ENCODE measurements at places on chromosomes 3 and 15. TPM values are rescaled to one million over a fixed set of nuclear protein-coding genes. Genes with fewer than 3 reads are reported as not detected.

The ZSCAN2 gene
- 30.7 TPM for polyA plus RNA-seq

The MASP1 gene
- polyA plus RNA-seq, result 8.7 TPM

The DNAH12 gene
- polyA plus RNA-seq, result 3.0 TPM

GRCh38 chr3:42254566-42254965 lies 11.4 kb downstream of the CCK start:
- no peak for DNase-seq

DNA sequence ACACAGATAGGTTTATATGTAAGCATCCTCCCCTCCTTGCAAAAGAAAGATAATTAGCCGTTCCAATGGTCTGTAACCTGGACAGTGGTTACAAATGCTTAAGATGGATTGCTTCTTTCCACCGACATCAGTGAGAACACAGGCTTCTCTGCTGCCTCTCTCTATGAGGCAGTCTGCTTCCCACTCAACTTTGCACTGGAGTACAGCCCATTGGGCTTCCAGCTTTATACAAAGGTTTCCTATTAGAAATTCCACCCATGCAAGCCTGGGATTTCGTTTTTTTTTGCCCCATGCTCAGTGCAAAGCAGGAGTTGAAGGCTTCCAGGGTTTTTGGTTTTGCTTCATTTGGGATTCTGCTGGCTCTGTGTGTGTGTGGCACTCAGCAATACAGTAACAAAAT lies 47.3 kb upstream of the C3orf22 start:
- no peak for DNase-seq

DNA sequence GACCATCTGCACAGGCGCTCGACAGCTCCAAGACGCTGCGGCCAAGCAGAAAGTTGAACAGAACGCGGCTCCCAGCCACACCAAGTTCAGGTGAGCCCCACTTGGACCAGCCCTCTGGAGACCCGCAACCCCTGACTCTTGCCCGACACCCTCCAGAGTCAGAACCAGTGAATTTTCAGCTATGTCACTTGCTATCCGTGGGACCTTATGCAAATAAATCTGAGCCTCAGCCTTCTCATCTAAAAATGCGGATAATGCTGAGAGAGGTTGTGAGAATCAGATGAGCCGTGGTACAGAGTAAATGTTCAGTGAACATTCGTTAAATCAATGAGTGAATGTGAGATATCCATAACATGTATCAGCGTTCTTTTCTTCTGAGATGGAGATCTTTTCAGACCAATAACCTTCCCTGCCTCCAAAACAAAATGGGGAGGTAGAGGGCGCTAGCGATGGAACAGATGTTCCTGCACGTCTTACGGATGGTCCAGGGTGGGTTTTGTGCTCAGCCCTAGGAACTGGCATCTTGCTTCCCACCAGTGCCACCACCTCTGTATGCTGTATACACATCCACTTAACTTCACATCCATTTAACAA lies 524 bp downstream of the MRPS11 start:
- DNase-seq, result no peak

DNA sequence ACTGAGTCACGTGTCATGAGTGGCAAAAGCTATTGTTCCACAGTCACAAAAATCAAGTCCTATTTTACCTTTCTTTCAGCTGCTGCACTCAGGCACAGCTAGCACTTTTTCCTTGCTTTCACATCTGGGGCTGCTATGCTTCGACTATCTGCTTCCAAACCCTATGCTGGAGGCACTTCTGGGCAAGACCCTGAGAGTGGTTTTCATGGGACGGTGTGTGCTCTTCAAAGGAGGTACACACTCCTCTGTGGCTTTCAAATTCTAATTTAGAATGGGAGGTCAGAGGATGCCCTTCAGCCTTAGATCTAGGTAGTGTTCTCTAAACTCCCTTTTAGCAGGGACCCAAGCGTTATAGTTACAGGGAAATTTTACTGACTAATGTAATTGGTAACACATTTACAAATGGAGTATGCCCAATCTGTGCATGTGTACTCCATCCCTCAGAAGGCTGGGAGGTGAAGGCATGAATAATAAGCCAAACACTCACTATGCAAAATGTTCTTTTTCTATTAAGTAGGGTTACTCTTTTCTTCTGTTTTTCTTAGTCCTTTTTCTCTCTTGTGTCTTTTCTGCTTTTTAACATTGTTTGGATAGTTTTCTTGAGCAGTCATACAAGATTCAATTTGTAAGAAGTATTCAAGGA lies 188.3 kb downstream of the LSAMP start:
- DNase-seq, result no peak

DNA sequence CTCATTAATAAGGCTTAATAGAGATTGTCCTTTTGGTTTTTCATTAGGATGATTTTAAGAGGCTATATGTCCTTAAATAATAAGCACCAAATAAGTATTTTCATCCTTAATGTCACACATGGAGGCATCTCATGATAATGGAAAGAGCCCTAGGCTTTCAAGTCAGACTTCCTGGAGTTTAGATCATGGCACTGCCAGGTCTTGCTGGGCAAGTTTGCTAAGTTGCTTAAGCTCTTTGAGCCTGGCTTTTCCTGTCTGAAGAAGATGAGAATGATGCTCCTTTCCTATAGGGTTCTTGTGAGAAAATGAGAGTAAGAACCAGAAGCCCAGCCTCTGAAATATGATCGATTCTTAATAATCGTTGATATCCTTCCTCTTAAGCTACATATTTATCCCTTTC lies 23.4 kb upstream of the P2RY12 start:
- DNase-seq, result no peak

DNA sequence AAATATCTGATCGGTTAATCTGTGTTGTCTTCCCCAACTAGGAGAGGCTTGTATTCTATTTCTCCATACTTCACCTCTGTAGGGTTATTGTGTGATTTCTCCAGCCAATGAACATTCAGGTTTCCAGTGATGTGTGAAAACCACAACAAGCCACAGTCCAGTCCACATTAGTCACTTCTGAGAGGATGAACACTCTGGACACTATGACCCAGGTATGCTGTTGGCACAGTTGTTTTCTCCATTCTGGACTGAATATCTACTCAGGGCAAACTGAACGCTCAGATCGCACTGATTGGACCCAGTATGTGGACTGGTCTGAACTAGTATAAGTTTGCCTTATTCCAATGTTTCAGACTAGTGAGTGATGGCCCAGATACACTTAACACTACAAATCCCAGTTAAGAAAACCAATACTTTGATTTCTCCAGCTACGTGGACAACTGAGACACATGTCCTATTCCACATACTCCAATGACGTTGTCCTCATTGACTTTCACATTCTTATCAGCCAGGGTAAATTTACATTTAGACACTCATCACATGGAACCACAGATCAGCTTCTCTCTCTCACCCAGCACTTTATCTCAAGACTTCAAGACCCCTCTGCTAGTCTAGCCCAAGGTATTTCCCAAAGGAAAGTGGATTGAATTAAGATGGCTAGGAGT lies 587.4 kb upstream of the SGO1 start:
- no peak for DNase-seq

- no peak for DNase-seq
These were observed 22.2 kb downstream of the FAM174B start for GRCh38 chr15:92633418-92633817.

DNA sequence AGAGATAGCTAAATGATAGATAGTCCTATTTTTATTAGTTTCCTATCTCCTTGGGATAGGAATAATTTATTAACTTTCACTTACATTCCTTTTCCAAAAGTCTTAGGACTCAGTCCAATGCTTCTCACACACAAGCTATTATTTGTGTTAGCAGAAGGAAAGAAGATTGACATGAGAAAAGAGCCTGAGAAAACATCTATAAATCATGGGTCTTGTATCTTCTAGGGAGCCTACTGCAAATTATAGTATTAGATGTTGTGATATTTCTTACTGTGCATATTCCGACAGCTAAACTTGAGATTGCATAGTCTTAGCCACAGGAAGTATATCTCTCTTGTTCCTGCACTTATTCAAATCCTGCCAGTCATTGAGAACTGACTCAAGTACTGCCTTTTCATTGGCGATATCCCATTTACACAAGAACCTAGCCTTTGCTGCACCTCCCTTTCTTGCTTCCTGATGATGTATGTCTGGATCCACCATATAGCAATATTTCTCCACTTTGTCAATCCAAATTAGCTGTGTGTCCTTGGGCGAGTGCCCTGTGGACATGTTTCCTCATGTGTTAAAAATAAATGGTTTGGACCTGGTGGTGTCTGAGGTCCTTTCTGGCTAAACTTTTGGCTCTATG lies 245.1 kb upstream of the LMCD1 start:
- DNase-seq, result peak; percentile 30

DNA sequence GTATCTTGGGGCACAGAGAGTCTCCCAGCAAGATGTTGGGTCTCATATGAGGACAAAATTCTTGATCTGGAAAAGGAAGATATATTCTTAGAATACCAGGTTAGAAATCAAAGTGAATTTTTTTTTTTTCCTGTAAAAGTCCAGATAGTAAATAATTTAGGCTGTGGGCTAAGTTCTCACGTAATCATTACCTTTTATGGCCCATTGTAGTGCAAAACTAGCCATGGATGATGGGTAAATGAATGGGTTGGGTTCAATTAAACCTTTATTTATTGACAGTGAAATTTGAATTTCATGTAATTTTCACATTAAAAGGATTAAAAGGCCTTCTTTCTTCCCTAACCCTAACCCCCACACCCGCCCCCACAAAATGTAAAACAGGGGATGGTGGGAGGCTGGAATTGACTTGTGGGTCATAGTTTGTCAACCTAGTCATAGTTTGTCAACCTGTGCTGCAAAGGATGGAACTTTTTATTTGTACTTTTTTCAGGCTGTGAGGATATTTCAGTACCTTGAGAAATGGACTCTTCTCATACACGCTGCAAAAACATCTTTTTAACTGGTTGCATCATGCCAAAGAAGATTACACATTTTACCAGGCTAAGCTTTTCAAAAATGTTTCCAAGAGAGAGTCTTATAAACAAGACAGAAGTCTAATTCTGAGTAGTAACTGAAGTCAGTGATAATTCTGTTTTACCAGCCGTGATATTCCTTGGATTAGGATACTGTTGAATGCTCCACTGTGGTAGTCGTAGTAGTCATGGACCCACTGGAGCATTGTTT lies 138.8 kb downstream of the AKAP13 start:
- no peak for DNase-seq

DNA sequence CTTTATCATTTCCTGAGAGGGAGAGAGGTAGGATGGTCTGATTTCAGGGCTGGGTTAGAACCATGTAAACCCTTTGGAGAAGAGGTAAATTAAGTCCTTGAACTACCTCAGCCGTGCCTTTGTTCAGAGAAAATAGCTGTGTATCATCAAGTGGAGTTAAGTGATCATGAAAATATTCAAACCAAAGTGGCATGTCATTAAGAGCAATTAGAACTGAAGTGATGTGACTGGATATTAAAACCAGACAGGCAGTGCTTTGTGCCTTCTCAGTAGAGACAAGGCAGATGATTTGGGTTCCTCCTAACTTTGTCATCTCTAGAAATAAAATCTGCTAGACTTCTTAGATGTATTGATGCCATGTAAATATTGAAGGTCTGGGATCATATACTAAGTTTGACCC lies 171.5 kb downstream of the IL5RA start:
- DNase-seq, result no peak

DNA sequence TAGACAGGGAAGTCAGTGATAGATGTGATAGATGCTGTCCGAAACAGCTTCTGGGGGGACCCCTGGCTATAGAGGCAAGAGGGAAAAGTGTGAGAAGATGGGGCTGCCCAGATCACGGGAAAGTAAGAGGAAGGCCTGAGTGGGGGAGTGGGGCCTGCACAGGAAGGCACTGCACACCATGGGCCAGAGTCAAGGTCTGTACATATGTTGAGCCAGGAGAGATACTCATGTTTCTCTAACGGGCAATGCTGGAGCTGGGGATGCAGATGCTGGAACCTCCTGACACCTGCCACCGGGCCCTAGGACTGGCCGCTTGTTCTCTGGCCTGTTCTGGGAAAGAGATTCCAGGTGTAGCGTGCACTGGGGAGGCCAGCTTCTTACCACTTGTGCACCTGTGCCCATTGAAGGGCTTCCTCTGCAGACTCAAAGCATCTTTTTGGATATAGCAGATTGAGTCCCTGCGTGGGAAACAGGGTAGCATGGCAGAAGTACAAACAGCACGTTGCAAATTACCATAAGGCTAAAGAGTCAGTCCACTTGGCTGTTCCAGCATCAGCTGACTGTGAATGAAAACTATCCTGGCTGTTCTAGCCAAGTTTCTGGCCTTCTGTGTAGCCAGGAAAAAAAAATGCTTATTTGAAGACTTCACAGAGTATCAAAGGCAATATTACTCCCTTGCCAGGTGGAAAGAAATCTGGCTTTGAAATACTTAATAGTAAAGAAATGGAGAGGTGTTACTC lies 77.1 kb upstream of the GSK3B start:
- no peak for DNase-seq

GRCh38 chr15:65421360-65422215 lies 1.2 kb downstream of the IGDCC4 start:
- DNase-seq, result peak; percentile 75

DNA sequence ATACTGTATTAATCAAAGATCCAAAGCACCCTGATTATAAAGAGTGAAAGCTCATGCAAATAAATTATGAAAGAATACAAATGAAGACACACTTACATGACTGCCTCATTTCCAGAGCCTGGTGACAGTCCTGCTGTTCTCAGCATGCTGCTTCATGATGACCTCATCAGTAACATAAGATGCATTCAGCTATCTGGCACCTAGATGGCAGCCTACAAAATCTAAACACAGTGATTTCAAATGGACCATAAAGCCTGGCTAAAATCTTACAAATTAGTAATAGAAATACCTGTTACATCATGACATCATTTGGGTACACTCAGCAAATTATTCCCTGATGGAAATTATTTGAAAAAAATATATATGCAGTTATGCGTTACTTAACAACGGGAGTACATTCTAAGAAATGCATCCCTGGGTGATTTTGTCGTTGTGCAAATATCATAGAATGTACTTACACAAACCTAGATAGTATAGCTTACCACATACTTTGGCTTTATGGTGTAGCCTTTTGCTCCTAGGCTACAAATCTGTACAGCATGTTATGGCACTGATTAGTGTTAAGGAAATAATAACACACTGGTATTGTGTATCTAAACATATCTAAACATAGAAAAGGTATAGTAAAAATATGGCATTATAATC lies 207.2 kb downstream of the EPHA3 start:
- DNase-seq, result peak; percentile 25
